Progenitor cell of endocrine pancreas (in vitro differentiated cells): ENCODE measurements at places on chromosomes 2 and 18.

DNA sequence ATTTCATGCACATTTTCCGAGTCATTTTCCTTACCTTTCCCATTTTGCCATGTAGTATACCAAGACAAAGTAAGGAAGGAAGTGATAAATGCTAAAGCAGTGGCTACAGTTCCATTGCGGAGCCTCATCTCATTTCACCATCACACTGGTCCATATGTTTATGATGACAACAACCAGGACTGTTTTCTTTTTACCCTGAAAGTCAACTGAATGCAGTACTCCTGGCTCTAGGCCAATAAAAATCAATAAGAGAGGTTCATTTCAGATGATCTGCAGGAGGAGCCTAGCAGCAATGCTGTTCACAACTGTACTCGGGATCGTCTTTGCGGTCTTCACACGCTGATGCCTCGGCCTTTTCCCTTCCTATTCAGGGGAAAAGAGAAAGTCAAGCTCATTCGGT, 4.7 kb downstream of the MGAT4A start:
- DNase-seq = no peak

DNA sequence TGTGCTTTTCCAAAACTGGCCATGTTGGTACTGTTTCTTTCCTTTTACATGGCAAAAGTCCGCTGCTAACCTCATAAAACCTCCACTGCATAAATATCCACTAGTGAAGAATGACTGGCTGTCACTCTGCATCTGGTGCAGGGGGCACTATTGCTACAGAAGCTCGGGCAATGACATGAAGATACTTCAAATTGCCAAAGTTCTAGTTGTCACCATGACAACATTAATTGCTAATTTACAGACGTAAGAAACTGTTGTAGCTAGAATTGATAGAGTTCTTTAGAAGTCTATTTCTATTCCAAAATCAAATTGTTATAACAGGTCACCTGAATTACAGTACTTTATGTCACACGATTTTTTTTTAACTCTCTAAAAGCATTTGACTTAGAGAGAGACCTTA, 845 bp downstream of the CFAP210 start:
- DNase-seq = no peak

DNA sequence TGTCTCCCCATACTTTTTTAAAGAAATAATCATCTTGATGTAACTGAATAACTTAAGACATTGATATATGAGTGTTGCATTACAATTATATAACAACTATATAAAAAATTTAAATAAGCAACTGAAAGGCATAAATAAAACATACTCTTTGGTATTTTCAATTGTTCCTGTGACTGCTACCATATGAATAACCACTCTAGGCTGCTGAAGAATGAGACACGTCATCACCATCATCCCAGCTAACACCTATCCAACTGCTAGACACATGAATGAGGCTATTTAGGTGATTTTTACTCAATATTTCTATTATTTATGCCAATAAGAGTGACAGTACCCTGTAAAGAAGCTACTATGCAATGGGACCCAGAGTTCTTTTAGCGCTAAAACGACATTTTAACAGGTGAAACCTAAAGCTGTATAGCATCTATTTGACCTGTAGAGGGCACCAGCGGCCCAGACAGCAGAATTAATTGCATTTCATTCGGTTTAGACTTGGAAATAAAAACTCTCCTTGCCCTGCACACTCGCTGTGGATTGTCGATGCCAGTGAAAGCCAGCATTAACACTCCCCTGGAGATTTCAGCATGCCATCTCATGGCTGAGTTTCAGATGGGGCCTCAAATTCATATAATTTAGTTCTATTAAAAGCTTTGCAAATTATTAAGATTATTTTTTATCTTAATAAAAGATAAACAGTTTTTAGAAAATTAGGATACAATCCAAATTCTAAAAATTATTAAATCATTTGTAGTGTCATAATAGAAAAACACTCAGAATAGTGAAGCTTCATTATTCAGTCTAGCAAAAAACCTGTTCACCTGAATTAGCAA, 89.4 kb upstream of the MAP2 start:
- DNase-seq = peak; percentile 40

- DNase-seq = no peak
These were observed 433.5 kb upstream of the MMADHC start for GRCh38 chr2:150020937-150021673.
